ENCODE measurements at places on chromosomes 4 and X.

- no peak for DNase-seq
Observed at GRCh38 chr4:138633580-138633904, 382.0 kb upstream of the NOCT start.

- no peak for DNase-seq
Observed at GRCh38 chrX:111470681-111471403, 40.6 kb upstream of the SERTM2 start.

DNA sequence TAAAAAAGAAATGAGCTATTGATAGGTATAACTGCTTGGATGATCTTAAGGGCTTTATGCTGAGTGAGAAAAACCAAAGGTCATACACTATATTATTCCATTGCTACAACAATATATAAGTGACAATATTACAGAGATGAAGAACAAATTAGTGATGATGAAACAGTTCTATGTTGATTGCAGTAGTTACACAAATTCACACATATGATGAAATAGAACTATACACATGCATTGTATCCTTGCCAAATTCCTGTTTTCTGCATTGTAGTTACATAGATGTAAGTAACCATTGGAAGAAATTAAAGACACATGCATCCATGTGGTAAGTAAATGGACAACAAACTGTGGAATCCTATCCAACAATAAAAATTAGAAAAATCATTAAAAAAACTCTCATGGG, 76.5 kb downstream of the CENPC start:
- DNase-seq = no peak

- peak; percentile 79 for DNase-seq
Observed at GRCh38 chrX:102652031-102652688, 877 bp downstream of the GPRASP1 start.

DNA sequence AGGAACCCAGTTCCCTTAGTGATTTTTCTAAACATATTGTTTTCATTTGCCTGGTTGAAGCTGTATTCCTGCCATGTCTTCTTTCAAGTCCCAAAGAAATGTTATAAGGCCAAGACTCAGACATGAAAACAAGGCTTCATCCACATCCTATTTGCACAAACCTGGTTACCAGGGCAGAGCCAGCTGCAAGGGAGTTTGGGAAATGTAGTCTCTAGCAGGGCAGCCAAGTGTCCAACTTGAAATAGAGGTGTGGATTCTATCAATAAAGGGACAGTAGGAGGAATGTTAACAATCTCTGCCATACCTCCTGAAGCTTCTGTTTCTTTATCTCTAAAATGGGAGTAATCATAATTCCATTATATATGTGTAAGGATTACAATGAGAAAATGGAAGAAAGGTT, 56.6 kb downstream of the INTS12 start:
- DNase-seq = no peak

GRCh38 chrX:108610141-108610540, 126.2 kb downstream of the IRS4 start:
- no peak for DNase-seq

- no peak for DNase-seq
Observed at GRCh38 chr4:37588150-37588549, 98.0 kb downstream of the RELL1 start.

GRCh38 chr4:58871509-58871908, 1761.3 kb upstream of the IGFBP7 start:
- DNase-seq = no peak

GRCh38 chr4:150579551-150580234, 2.3 kb upstream of the MAB21L2 start:
- DNase-seq = no peak

DNA sequence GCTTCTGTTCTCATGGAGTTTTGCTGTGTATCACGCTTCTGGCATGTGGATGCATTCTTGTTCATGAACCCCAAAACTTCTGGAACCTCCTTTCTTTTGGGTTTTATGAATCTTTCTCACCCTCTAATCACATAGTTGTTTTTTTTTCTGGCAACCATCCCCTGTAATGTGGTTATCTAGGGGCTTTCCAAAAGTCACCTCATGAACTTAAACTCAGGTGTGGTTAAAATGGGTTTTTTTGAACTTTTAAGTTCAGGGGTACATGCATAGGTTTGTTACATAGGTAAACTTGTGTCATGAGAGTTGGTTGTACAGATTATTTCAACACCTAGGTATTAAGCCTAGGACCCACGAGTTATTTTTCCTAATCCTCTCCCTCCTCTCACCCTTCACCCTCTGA, 1099.4 kb upstream of the SLIT2 start:
- DNase-seq = no peak

DNA sequence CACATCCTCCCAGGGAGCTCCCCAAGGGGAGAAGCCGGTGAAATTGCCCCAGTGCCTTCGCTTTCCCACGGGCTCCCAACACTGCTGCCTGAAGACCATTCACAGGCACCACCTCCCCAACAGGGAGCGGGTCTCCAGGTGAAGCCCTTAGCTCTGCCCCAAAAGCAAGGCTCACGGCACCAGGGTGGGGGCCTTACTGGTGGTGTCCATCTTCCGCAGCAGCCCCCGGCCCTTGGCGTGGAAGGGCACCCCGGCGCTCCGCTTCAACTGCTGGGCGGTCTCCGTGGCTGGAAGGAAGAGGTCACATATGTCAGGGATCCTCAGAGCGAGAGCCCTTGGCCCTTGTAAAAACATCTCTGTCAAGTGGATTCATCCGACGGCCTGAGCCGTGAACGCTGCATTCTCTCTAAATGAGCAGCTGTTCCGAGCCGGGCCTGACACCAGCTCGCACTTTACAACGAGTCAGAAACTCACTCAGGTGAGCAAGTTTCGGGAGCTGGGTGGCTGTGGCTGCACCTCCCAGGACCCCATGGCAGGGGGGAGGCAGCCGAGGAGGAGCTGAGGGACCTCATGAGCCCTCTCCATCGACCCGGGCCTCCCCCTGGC, 20.9 kb downstream of the NELFA start:
- no peak for DNase-seq

DNA sequence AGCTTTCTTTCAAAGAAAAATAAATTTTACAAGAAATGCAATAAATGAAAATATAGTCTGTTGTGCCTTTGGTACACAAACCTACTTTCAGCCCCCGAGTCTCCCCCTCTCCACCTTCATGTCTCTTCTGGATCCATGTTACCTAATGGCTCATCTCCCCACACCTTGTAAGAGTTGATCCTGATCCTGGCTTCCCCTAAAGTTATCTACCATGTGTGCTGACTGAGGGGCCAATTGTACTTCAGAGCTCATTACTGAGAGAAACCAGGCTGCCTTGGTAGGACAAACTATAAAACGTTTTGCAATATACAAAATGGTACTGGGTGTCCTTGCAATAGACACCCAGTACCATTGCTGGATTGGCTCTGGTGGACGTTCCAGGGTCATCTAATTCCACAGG, 11.8 kb downstream of the PALLD start:
- no peak for DNase-seq

GRCh38 chrX:154819771-154820341, 14.6 kb upstream of the MPP1 start:
- no peak for DNase-seq
